Stimulated activated CD8-positive, alpha-beta memory T cell treated with anti-CD3 and anti-CD28 coated beads, Interleukin-7, amount 100 ng/mL, for 1 hour (primary cell): ENCODE measurements at places on chromosomes 4 and X.

- DNase-seq: no peak
These were observed 71.3 kb downstream of the SOX3 start for GRCh38 chrX:140433582-140433981.

- DNase-seq: no peak
These were observed 15.1 kb downstream of the PRIMPOL start for GRCh38 chr4:184664445-184665210.

DNA sequence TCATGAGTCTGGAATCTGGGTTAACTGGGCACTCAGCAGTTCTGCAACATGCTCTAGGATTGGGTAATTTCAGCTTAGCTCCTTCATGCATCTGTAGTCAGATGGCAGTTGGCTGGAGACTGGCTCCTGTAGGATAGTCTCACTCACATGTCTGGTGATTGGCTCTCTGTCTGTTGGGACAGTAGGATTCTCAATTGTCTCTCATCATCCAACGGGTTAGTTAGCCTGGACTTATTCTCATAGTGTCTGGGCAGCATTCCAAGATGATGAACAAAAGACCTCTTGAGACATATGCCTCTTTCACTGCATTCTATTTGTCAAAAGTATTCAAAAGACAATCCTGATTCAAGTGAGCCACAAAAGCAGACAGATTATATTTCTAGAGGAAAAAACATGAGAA lies 795.6 kb upstream of the GALNTL6 start:
- DNase-seq: no peak

DNA sequence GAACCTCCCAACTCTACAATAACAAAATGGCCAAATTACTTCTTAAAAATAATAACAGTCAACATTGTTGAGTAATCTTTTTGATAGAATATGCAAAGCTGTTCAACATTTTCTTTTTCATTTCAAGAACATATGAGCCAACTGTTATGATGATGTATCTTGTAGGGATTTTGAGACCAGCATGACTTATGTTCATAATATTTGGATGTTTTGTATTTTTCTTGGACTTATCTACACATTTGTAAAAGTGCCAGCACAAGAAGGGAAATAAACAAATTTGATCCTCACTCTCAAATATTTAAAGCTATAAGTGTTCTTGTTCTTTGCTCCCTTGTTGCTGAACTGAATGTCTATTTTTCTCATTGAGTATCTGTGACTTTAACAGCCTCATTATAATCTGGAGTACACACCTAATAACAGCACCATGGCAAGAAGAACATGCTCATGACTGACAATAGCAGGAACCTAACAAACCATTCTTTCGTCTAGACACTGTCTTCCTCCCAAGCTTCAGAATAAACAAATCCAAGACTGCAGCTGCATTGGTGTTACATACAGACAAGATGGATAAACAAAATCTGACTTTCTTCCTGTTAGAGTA lies 1049.7 kb downstream of the FAT4 start:
- no peak for DNase-seq

- DNase-seq: no peak
These were observed 504.3 kb downstream of the FAM133A start for GRCh38 chrX:94178145-94178788.

GRCh38 chr4:183554346-183554686 lies 49.5 kb downstream of the ING2 start:
- no peak for DNase-seq

DNA sequence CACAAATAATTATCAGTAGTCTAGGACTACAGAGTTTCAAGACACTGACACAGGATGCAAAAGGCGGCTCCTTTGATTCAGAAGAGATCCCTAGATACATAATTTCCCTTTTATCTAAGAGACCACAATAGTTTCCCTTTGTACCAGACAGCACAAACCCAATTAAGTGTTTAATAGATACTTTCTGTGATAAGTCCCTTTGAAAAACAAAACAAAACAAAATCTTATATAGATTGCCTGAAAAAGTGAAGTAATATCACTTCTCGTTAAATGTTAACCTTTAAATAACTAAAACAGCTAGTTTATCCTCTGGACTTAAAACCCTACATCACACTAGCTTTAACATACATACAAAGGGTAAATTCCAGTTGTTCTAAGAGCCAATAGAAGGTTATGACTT lies 49.9 kb downstream of the APBB2 start:
- DNase-seq: no peak

- DNase-seq: no peak
These were observed 17.9 kb downstream of the NAT8L start for GRCh38 chr4:2076908-2077536.

- DNase-seq: no peak
These were observed 25.3 kb upstream of the GATB start for GRCh38 chr4:151786158-151786495.

GRCh38 chrX:68402094-68402493 lies 31.2 kb downstream of the OPHN1 start:
- no peak for DNase-seq

DNA sequence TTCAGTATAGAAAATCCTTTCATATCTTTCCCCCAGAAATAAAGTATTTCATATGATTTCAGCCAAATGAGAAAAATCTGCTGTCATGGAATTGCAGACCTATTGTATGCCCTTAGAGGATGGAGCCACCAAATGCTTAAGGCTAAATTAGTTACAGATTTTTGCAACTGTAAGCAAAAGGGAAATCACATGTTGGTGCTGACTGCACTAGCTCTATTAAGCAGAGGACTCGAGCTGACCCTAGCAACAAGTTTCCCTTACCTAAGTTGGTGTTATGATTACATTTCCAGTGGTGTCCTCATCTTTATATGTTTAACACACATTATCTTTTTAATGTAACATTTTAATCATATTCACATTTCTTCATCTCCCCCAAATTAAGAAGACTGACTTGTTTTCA lies 58.3 kb upstream of the DOCK11 start:
- no peak for DNase-seq

- no peak for DNase-seq
These were observed 71.3 kb downstream of the LRBA start for GRCh38 chr4:150943818-150944217.

- no peak for DNase-seq
These were observed 18.7 kb upstream of the GLRB start for GRCh38 chr4:157057218-157057617.
